ENCODE measurements at places on chromosomes 7 and 10.

DNA sequence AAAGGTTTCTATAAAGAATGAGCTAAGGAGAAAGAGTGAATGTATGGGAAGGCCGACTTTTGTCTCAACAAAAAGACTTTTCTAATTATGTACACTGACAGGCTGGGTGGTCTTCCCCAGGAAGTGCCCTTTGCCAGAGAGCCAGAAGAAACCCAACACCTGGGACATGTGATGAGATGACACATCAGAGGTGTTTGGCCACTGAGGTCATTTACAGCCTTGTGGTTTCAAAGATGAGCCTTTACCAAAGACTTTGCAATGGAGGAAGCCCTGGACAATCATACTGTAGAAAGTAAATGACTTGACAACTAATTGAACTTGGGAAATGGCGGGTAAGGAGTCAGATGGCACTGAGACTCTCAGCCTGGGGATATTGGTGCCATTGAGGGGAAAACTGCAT lies 3.4 kb upstream of the NRG3 start:
- no peak for DNase-seq

GRCh38 chr7:101555269-101555920 lies 73.7 kb downstream of the MYL10 start:
- DNase-seq: no peak

GRCh38 chr10:46215426-46215825 lies 71.4 kb upstream of the ANTXRL start:
- no peak for DNase-seq

DNA sequence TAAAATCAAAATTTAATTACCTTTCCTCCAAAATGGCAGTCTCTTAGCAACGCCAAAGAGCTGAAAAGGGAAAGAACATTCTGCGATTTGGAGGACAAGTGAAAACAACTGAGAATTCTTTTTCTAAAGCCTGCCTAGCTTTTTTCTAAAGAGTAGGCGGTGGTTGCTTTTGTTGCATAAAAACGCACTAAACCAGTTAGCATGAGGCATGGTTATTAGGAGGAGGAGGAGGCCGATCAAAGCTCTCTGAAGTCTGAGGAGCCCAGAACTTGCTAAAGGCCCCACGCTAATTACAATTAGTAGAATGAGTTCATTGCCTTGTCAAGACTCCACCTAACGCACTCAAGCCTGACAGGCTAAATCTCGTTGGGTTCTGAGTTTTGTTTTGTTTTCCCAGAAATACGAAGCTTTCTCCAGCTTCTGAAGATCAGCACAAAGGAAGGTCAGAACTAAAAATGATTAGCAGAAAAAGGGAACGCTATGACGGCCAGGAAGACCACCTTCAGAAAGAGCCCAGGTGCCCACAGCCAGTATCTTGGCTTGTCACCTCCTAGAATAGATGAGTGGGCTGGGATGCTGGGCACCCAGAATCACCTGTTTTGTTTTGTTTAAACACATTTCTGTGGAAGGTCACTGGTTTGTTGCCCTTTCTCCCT lies 72.0 kb downstream of the FGFR2 start:
- no peak for DNase-seq

- no peak for DNase-seq
These were observed 7.7 kb downstream of the VWA2 start for GRCh38 chr10:114246679-114247305.

DNA sequence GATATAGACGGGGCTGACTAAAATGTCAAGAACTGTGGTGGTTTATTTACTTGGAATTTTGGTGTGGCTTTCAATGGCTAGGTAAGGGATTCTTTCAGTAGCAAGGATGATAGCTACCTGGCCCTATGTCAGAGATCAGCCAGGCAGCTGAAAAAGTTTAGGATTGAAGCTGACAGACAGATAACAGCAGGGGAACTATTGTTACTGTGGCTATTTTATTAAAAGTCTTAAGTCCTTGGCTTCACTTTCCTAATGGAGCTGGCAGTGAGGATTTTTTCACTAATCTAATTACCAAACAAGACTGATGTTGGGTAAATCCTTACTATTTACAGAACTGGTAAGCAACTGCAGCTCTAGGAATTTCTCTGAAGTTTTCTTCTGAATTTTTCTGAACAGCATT lies 72.4 kb upstream of the ANLN start:
- DNase-seq: no peak

DNA sequence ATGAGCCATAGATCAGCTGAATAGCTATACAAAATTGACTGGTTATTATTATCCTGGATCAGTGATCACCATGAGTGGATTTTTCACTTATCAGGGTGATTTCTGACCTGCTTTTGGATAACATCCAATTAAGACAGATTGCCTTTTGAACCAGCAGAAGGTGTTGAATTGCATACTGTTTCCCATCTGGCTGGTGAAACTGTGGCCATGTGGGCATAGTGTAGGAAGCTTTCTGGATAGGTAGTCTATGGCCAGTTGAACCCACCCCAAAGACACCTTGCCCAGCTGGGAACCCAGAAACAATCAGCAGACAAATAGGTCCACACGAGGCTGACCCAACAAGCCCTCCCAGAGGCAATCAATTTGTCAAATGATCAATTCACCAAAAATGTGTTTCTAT lies 29.3 kb downstream of the DNAJC12 start:
- no peak for DNase-seq

- no peak for DNase-seq
These were observed 55.7 kb downstream of the INSIG1 start for GRCh38 chr7:155353256-155353897.

Data from amniotic epithelial cell (primary cell).